Karpas-422 (cell line): ENCODE measurements at places on chromosomes 12 and 14.

DNA sequence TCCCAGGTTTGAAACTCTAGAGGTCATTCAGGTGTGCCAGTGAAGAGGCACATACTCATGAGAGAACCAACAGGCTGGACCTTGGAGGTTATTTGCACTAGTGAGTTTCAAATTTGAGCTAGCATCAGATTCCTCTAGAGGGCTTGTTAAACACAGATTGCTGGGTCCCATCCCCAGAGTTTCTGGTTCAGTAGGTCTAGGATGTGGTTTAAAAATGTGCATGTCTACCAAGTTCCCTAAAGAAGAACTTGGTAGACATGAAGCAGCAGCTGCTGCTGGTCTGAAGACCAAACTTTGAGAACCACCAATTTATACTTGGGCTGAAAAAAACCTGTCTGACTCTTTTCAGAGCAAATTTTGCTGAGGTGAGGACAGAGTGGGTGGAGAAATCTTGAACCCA is 61.7 kb downstream of the SUSD6 start:
- peak; percentile 88 for DNase-seq

- no peak for DNase-seq
Measured at GRCh38 chr12:82474181-82474797, 116.0 kb downstream of the METTL25 start.

DNA sequence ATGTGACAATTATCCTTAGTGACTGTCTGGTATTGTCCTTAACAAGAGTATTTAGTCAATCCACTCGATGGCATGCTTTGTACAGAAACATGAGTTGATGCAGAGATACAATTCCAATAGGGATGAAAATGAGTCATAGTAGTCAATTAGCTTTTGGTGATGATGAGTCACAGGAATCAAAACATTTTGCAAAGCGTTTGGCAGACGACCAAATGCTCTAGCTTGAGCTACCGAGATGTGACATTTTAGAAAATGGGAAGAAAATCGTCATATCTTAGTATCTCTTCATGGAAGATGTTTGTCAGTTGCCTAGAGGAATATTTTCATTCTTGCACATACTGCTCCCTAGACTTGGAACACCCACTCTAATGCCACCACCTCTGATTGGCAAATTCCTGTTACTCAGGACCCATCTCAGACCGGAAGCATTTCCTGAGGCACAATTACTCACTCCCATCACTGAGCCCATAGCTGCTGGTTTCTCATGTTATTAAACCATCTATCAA is 95.0 kb downstream of the LMNTD1 start:
- DNase-seq = no peak

GRCh38 chr12:62732861-62733427 is 202.0 kb downstream of the PPM1H start:
- no peak for DNase-seq

GRCh38 chr14:50045837-50046236 is 70.5 kb downstream of the VCPKMT start:
- no peak for DNase-seq

DNA sequence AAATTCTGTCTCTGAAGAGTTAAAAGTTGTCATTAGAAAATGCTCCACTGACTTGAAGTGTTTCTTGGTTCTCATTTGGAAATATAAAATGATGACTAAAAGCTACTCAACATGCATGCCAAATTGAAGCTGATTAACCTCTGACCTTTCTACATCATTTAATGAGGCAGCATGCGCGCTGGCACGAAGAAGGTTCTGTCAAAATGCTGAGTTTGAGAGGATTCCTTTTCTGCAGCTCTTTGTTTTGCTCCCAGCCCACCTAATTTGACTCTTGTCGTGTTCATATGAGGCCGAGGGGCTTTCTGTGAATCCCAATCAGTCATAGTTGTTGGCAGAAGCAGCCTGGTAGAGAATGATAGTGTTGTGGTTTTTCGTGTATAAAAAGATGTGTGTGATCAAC is 153.4 kb downstream of the BRMS1L start:
- no peak for DNase-seq

DNA sequence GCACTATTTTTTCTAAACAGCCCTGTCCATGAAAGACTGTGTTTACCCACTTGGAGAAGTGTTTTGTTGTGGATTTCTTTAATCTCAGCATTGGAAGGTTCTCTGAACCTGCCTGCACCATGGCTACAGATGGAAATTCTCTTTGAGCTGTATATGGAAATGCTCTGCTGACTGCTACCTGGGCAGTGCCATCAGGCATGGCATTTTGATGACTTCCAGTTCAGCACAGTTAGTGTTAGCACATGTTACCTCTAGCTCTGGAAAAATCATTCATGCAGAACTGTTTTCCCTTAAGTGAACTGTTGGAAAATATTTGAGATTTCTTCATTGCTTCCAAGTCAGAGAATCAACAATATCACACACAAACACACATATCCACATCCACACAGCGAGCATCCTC is 52.6 kb upstream of the RIC8B start:
- no peak for DNase-seq

- peak; percentile 94 for DNase-seq
Measured at GRCh38 chr12:80766897-80767296, 50.2 kb downstream of the MYF5 start.

DNA sequence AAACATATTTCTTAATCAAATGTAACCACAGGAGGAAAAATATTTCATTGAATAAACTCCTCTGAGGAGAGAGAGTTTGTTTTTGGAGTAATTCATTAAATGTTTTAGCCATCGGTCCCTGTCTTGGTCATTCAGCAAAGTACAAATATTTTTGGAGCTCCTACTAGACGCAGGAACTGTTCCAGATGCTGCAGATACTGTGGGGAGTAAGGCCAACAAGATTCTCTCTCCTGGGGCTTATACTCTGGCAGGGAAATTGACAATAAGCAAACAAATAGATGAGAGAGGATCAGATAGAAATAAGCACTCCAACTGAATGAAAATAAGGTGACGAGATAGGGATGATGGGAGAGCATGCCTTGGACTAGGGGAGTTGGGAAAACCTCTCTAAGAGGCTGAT is 264.1 kb downstream of the TTC8 start:
- no peak for DNase-seq

DNA sequence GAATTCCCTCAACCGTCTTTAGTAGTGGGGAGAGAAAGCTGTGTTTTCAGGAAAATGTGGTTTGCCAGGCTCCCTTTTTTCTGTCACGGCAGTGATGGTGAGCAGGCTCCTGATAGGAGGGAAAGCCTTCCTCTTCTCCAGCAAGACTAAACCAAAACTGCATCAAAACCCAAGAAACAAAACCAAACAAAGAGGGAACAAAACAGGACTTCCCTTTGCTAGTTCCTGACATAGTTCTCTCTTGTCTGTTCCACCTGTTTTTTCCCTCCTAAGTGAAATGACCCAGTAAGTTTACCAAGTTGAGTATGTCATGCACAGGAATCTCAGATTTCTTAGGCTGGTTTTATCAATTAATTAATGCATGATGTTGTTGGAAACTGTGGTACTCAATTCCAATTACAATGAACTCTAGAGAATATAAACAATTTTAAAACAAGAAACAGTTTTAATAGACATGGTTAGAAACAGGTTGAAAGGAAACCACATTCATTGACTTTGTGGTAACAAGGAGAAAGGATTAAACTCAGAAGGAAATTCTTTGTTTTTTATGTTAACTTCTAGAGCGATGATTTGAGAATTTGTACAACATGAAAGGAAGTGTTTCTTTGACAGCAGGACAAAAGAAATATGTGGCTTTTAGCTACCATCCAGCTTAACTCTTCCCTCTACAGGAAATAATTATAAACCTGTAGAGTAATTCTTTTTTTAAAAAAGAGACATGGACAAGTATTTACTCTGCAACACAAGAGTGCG is 23.0 kb upstream of the CSRP2 start:
- no peak for DNase-seq

DNA sequence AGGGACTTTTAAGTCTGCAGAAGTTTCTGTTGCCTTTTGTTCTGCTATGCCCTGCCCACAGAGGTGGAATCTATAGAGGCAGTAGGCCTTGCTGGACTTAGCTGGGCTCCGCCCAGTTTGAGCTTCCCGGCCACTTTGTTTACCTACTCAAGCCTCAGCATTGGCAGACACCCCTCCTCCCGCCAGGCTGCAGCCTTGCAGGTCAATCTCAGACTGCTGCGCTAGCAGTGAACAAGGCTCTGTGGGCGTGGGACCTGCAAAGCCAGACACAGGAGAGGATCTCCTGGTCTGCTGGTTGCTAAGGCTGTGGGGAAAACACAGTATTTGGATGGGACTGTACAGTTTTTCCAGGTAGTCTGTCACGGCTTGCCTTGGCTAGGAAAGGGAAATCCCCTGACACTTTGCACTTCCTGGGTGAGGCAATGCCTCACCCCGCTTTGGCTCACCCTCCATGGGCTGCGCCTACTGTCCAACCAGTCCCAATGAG is 43.7 kb downstream of the CCDC59 start:
- DNase-seq = no peak
